Cardiac muscle cell (in vitro differentiated cells and primary cell): ENCODE measurements at places on chromosomes 12 and 14.

DNA sequence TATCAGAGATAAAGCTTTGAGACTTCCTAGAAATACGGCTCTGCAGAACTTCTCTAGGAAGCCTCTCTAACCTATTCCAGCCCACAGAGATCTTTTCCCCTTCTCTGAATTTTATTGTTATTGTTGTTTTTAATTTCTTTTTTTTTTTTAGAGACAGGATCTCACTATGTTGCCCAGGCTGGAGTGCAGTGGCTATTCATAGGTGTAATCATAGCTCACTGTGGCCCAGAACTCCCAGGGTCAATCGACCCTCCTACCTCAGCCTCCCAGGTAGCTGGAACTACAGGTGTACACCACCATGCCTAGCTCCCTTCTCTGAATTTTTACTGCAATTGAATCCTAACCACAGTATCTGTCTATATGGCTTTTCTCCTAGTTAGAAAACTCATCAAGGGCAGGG is 19.6 kb downstream of the SLC7A8 start:
- peaks cover 39% of the 10 kb centered on the region for H3K4me1 ChIP-seq
- no peaks in the 10 kb centered on the region for H3K36me3 ChIP-seq
- no peak overlapping the region for H3K27ac ChIP-seq
- H3K4me3 ChIP-seq = no peak overlapping the region
- DNase-seq = no peak
- H3K27me3 ChIP-seq = no peaks in the 10 kb centered on the region

DNA sequence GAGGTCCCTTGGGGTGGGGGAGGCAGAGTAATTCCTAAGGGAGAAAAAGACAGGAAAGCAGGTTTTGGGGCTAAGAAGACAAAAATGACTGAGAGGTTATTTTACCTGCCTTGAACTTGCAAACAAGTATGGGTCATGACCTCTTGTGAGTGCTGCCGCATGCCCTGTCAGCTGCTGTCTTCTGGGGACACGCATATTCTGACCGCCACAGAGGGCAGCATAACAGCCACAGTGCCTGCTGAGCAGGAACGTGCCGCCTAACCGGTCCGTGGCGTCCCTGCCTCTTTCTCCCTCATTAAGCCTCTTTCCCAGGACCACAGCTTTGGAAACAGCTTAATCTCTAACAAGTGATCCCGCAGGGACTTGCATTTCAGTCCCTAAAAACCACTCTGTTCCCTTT is 51.3 kb upstream of the KCNA1 start:
- no peaks in the 10 kb centered on the region for H3K36me3 ChIP-seq
- no peak overlapping the region for H3K4me3 ChIP-seq
- peaks cover 40% of the 10 kb centered on the region for H3K4me1 ChIP-seq
- peak overlapping the region; percentile 54 for H3K27ac ChIP-seq
- no peak for DNase-seq

- H3K4me3 ChIP-seq = no peak overlapping the region
- no peaks in the 10 kb centered on the region for H3K36me3 ChIP-seq
- H3K27me3 ChIP-seq = no peaks in the 10 kb centered on the region
- DNase-seq = no peak
- peaks cover 3% of the 10 kb centered on the region for H3K4me1 ChIP-seq
These were observed 181.1 kb downstream of the ESR2 start for GRCh38 chr14:64112867-64113678.

- DNase-seq = no peak
- H3K27ac ChIP-seq = no peak overlapping the region
- H3K4me3 ChIP-seq = no peak overlapping the region
- H3K36me3 ChIP-seq = no peaks in the 10 kb centered on the region
These were observed 49.5 kb upstream of the POC1B start for GRCh38 chr12:89575374-89575773.

- H3K36me3 ChIP-seq = no peaks in the 10 kb centered on the region
- no peak overlapping the region for H3K4me3 ChIP-seq
- H3K27me3 ChIP-seq = no peaks in the 10 kb centered on the region
- peaks cover 4% of the 10 kb centered on the region for H3K4me1 ChIP-seq
- no peak overlapping the region for H3K27ac ChIP-seq
These were observed 210.3 kb downstream of the TMTC2 start for GRCh38 chr12:82896979-82897378.

DNA sequence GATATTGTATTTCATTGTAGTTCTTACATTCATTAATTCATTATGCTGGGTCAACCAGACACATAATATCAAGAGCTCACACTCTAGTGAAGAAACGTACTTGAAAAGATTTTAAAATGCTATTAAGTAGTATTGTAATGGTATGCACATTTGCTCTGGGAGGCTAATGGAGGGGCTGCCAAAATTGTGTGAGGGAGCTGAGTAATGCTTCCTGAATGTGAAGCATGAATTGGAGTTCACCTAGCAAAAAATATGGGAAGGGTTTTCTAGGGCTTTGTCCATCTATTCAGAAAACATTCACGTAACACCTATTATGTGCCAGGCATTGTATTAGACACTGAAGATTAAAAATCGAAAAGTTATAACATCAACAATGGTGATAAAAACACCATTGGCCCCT is 403.8 kb upstream of the PDE3A start:
- H3K4me1 ChIP-seq = no peaks in the 10 kb centered on the region
- H3K36me3 ChIP-seq = no peaks in the 10 kb centered on the region
- peak; percentile 69 for DNase-seq
- no peaks in the 10 kb centered on the region for H3K27me3 ChIP-seq
- no peak overlapping the region for H3K4me3 ChIP-seq
- no peak overlapping the region for H3K27ac ChIP-seq

GRCh38 chr12:14442221-14442881 is 76.9 kb downstream of the ATF7IP start:
- H3K27me3 ChIP-seq = no peaks in the 10 kb centered on the region
- no peak for DNase-seq
- H3K4me3 ChIP-seq = no peak overlapping the region
- H3K27ac ChIP-seq = no peak overlapping the region

DNA sequence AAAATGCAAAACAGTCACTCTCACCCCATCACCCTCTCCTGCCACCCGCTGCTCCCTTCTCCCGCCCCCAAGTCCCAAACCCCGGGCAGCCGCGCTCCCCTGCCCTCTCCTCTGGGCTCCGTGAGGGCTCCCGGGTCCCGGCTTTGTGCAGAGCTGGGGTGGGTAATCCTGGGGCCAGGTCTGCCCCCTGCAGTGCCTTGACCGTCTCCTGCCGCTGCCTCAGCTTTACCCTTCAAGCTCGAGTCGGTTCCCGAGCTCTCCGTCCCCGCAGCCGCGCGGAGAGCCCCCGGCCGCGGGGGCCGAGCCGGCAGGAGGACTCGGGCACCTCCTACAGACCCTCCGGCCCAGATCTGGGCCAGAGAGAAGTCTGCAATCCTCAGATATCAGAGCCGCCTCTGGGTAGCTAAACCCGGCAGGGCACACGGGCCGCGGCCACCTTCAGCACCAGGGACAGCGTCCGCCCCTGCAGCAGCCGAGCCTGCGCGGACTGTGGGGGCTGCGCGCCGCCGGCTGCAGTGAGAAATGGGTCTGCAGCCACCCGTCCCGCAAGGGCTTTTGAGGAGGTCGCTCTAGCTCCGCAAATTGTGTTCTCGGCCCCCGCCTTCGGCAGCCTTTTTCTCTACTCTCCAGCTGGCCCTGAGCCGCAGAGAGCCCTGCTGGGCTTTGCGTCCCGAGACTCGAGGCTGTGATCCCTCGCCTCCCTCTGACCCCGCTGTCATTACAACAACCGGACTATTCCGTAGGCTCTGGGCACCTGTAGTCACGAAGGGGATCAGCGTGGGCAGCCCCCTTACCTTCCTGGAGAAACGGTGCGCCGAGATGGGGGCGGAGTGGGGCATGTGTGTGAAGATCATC is 1.2 kb downstream of the PRMT8 start:
- peak; percentile 73 for DNase-seq
- peaks cover 80% of the 10 kb centered on the region for H3K27me3 ChIP-seq
- no peak overlapping the region for H3K27ac ChIP-seq
- peak overlapping the region; percentile 33 for H3K4me3 ChIP-seq
- H3K4me1 ChIP-seq = peaks cover 14% of the 10 kb centered on the region

DNA sequence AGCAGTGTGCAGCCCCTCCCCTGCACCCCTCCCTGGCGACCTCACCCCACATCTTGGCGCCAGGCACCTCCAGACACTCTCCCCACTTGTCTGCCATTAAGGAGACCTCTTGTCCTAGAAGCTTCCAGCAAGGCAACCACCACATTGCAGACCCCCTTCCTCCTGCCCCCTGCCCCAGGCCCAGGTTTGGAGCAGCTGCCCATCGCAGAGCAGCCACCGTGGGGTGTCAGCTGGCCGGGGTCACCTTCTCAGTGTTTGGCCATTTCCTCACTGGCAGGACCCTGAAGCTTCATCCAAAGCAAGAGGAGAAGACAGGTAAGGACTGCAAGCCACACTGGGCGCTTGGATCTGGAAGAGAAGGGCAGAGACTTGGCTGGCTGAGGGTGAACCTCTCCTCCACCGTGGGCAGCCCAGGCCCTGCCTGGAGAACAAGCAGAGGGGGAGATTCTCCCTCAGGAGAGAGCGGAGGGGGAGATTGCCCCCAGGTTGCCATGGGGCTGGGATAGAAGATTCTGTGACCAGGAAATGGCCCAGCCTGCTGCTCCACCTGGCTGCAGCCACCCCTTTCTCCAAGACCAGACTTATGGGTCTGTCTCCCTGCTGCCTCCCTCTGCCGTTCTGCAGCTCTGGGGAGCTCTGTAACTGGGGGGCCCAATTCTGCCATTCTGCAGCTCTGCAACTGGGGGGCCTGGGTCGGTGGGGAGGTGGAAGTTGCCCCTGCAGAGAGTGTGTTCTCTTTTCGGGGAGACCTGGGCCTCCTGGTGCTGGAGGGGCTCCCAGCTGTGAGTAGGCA is 72.9 kb upstream of the C14orf180 start:
- no peaks in the 10 kb centered on the region for H3K4me1 ChIP-seq
- DNase-seq = no peak
- H3K27me3 ChIP-seq = no peaks in the 10 kb centered on the region
- no peaks in the 10 kb centered on the region for H3K36me3 ChIP-seq

GRCh38 chr12:96220902-96221301 is 26.7 kb downstream of the ELK3 start:
- no peak overlapping the region for H3K27ac ChIP-seq
- H3K4me3 ChIP-seq = no peak overlapping the region
- H3K36me3 ChIP-seq = no peaks in the 10 kb centered on the region
- peak; percentile 35 for DNase-seq
- no peaks in the 10 kb centered on the region for H3K27me3 ChIP-seq

GRCh38 chr14:75185251-75186040 is 9.0 kb upstream of the TMED10 start:
- peaks cover 9% of the 10 kb centered on the region for H3K4me1 ChIP-seq
- DNase-seq = no peak
- H3K36me3 ChIP-seq = no peaks in the 10 kb centered on the region
- no peaks in the 10 kb centered on the region for H3K27me3 ChIP-seq
- H3K27ac ChIP-seq = no peak overlapping the region

DNA sequence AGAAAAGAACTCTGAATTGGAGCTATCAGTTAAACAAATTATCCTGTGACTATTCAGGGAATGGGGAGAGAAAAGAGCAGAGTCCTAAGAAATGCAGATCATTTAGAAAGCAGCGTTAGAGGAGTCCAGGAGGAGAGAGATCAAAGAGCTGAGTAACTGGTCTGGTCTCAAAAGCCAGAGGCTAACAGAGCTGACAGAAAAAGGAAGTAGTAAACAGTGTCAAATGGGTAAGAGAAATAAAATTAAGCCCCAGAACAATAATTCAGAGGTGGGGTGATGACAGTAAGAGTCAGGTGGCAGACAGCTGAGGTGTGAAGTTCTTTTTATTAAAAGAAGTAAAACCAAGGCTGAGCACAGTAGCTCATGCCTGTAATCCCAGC is 19.3 kb downstream of the GXYLT1 start:
- H3K36me3 ChIP-seq = no peaks in the 10 kb centered on the region
- peaks cover 20% of the 10 kb centered on the region for H3K4me1 ChIP-seq
- no peaks in the 10 kb centered on the region for H3K27me3 ChIP-seq

GRCh38 chr12:52216100-52216499 is 16.9 kb upstream of the KRT7 start:
- H3K36me3 ChIP-seq = no peaks in the 10 kb centered on the region
- no peak for DNase-seq

GRCh38 chr14:98099527-98099926 is 1172.5 kb downstream of the BCL11B start:
- H3K4me3 ChIP-seq = no peak overlapping the region
- no peak overlapping the region for H3K27ac ChIP-seq
- H3K36me3 ChIP-seq = no peaks in the 10 kb centered on the region
- H3K4me1 ChIP-seq = no peaks in the 10 kb centered on the region
- no peaks in the 10 kb centered on the region for H3K27me3 ChIP-seq
- DNase-seq = no peak

DNA sequence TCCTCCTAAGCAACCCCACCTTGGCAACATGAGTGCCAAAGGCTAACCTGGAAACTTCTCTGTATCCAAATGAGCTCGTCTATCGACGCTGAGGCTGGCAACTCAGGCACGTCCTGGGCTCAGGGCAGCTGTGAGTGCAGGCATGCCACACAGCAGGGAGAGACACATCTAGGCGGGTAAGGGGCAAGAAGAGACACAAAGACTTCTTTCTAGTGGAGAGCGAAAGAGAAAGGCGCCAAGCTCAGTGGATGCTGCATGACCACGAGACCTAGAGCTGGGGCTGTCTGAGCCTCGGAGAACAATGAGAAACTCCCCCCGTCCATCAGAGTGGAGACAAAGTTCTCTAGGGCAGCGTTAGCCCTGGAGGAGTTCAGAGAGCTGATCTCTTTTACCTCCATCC is 170.4 kb downstream of the CALM1 start:
- no peaks in the 10 kb centered on the region for H3K4me1 ChIP-seq
- no peaks in the 10 kb centered on the region for H3K27me3 ChIP-seq
- no peak for DNase-seq
- no peak overlapping the region for H3K27ac ChIP-seq
- H3K4me3 ChIP-seq = no peak overlapping the region

DNA sequence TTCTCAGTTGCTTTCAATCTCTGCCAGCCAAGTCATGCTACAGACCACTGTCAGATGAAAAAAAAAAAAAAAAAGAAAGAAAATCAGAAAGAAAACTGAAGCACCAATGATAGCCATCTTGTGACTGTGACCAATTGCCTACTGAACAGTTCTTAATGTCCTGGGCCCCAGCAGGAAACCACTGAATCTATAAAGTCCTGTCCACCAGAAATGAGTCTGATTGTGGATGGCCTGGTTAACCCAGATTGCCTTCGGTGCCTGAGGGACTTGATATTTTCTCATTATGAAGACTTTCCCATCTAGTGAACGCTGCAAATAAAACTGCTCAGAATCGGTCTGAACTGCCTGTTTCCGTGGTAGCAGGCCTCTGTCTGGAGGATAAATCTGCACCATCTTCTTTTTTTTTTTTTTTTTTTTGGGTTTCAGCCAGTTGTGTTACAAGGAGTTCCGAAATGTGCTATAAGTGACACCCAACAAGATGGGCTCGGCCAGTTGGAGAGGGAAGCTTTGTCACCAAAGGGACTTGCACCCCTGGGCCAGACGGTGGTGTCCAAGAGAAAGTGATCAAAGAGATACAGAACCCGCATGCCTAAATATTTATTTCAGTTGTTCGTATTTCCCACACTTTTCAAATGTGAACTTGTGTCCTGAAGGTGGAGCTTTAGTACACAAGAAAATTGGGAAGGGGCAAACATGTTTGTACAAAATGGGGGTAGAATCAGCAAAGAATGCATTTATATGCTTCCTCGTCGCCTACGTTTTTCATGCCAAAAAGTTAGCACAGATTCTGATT is 3.0 kb upstream of the PLXNC1 start:
- H3K4me1 ChIP-seq = no peaks in the 10 kb centered on the region
- no peak overlapping the region for H3K27ac ChIP-seq
- no peaks in the 10 kb centered on the region for H3K36me3 ChIP-seq
- H3K4me3 ChIP-seq = no peak overlapping the region
- peaks cover 38% of the 10 kb centered on the region for H3K27me3 ChIP-seq
- peak; percentile 28 for DNase-seq

GRCh38 chr12:56897844-56898361 is 36.3 kb downstream of the SDR9C7 start:
- no peak overlapping the region for H3K27ac ChIP-seq
- DNase-seq = no peak
- no peak overlapping the region for H3K4me3 ChIP-seq
- H3K4me1 ChIP-seq = no peaks in the 10 kb centered on the region
- no peaks in the 10 kb centered on the region for H3K36me3 ChIP-seq
